ENCODE measurements at places on chromosomes 7 and 10.

- DNase-seq, result no peak
These were observed 105.4 kb downstream of the TCF7L2 start for GRCh38 chr10:113055458-113055857.

GRCh38 chr7:70695795-70696083 is 436.2 kb upstream of the GALNT17 start:
- DNase-seq, result no peak

- no peak for DNase-seq
These were observed 345.3 kb upstream of the SEMA3C start for GRCh38 chr7:81264116-81264515.

DNA sequence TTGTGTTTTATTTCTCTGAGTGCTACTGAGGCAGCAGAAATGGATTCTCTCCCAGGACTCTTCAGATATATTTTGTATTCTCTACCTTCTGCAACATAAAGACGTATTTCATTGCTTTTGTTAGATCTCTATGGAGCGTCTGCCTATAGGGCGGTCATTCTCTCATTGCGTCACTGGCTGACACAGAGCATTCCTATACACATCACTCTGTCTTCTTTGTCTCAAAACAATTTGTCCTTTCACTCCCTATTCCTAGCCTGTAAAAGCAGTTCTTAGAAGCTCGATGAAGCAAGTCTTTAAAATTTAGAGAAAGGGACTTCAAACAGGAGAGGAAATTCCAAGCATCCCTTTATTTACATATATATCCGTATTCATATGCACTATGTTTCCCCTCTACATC is 120.6 kb downstream of the CPED1 start:
- no peak for DNase-seq
